ENCODE measurements at places on chromosomes 2 and 18. TPM values are rescaled to one million over a fixed set of nuclear protein-coding genes. Genes with fewer than 3 reads are reported as not detected.

GRCh38 chr18:50734886-50735285 is 84.9 kb downstream of the MRO start:
- no peak for DNase-seq
- no peak overlapping the region for H3K4me3 ChIP-seq
- no peaks in the 10 kb centered on the region for H3K27me3 ChIP-seq
- no peaks in the 10 kb centered on the region for H3K36me3 ChIP-seq

DNA sequence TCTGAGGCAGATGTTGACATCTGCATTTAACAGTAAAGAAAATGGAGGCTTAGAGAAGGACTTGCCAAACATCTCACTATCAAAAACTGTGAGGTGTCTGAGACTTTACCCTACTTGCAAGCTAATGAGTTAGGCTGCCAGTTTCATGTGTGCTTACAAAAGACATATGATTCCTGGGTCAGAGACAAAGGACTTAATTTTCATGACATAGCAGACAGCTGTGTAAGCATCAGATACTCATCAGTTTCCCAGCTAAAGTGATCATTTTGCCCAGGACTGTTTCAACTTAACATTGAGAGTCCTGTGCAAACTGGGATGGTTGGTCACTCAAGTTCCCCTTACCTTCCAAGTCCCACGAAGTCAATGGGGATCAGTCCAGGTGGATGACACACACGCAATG is 18.9 kb upstream of the DAPL1 start:
- no peaks in the 10 kb centered on the region for H3K27me3 ChIP-seq
- no peak overlapping the region for H3K27ac ChIP-seq
- H3K4me3 ChIP-seq, result no peak overlapping the region
- no peaks in the 10 kb centered on the region for H3K36me3 ChIP-seq
- no peak for DNase-seq
- peaks cover 6% of the 10 kb centered on the region for H3K4me1 ChIP-seq

- H3K27ac ChIP-seq, result no peak overlapping the region
- H3K4me1 ChIP-seq, result no peaks in the 10 kb centered on the region
- no peak overlapping the region for H3K4me3 ChIP-seq
- no peaks in the 10 kb centered on the region for H3K27me3 ChIP-seq
These were observed 117.1 kb downstream of the PRKRA start for GRCh38 chr2:178333851-178334250.

Gene AUP1
- 73.0 TPM for total RNA-seq

Gene MERTK
- 29.7 TPM for total RNA-seq

- no peaks in the 10 kb centered on the region for H3K36me3 ChIP-seq
- no peaks in the 10 kb centered on the region for H3K4me1 ChIP-seq
- no peak overlapping the region for H3K27ac ChIP-seq
These were observed 349.6 kb upstream of the CWC22 start for GRCh38 chr2:180356676-180357075.

Gene ADGRF3
- 0.13 TPM for total RNA-seq

Gene NEU2
- not detected for total RNA-seq

GRCh38 chr2:204170411-204170810 is 233.8 kb downstream of the ICOS start:
- no peaks in the 10 kb centered on the region for H3K27me3 ChIP-seq
- H3K4me3 ChIP-seq, result no peak overlapping the region

DNA sequence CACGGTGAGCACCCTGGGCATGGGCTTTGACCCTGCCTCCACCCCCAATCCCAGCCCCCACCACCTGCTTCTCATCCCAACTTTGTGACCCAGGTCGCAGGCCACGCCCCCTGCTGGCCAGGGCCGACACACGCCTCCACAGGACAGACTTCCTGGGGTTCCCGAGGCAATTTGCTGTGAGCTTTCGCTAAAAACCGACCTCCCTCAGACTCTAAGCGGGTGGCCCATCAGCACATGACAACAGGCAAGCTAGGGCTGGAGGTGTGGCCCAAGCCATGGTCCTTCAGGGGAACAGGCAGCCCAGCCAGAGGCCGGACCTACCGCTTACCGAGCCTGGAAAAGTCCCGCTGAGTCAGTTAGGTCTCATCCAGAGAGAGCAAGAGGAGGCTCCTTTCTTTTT is 31.9 kb downstream of the C1QL2 start:
- no peaks in the 10 kb centered on the region for H3K27me3 ChIP-seq
- H3K36me3 ChIP-seq, result no peaks in the 10 kb centered on the region
- H3K4me3 ChIP-seq, result no peak overlapping the region
- no peak for DNase-seq
- H3K4me1 ChIP-seq, result no peaks in the 10 kb centered on the region

DNA sequence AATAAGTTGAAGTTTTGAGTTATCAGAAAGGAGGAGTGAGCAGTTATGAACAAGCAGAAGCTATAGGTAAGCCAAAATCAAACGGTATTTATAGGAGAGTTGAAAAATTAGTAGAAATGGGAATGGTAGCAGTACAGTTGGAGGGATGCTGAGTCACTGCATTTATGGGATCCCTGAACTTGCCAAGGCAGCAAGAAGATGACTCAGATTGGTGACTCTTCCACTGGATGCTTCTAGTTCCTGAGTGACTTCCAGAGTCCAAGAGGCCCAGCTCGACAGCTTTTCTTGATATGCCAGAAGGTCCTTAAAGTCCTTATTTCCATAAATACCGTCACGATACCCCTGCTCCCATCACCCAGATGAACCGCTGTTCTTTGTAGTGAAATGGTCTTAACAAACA is 31.1 kb upstream of the ACTR3 start:
- no peak overlapping the region for H3K4me3 ChIP-seq
- no peak for DNase-seq
- H3K36me3 ChIP-seq, result no peaks in the 10 kb centered on the region

DNA sequence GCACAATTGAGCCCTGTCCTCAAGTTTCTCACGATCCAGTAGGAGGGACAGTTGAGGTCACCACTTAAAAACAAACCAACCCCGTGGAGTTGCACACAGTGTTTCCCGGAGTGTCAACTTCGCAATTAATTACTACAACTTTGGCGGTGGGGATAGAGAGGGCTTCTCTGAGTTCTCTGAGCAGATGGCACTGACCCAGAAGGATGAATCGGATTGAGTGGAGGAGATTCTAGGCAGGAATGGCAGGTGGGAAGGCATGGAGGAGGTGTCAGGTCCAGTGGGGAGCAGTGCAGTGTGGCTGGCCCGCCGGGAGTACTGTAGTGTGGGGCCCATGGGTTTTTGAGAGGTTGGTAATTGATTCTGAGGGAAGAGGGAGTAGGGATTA is 12.0 kb downstream of the SIX3 start:
- DNase-seq, result no peak
- H3K4me3 ChIP-seq, result no peak overlapping the region
- H3K36me3 ChIP-seq, result no peaks in the 10 kb centered on the region
- H3K4me1 ChIP-seq, result no peaks in the 10 kb centered on the region
- H3K27me3 ChIP-seq, result no peaks in the 10 kb centered on the region
- H3K27ac ChIP-seq, result no peak overlapping the region

Gene VAMP5
- 83.8 TPM for total RNA-seq

Gene TXNDC2
- total RNA-seq, result 0.21 TPM

GRCh38 chr2:128466376-128466775 is 147.7 kb upstream of the HS6ST1 start:
- no peak overlapping the region for H3K4me3 ChIP-seq
- H3K36me3 ChIP-seq, result no peaks in the 10 kb centered on the region
- H3K27me3 ChIP-seq, result no peaks in the 10 kb centered on the region

- no peak overlapping the region for H3K4me3 ChIP-seq
- H3K36me3 ChIP-seq, result no peaks in the 10 kb centered on the region
- no peak for DNase-seq
- H3K27ac ChIP-seq, result no peak overlapping the region
- no peaks in the 10 kb centered on the region for H3K27me3 ChIP-seq
- H3K4me1 ChIP-seq, result no peaks in the 10 kb centered on the region
These were observed 350.9 kb downstream of the NUP35 start for GRCh38 chr2:183474912-183475695.

DNA sequence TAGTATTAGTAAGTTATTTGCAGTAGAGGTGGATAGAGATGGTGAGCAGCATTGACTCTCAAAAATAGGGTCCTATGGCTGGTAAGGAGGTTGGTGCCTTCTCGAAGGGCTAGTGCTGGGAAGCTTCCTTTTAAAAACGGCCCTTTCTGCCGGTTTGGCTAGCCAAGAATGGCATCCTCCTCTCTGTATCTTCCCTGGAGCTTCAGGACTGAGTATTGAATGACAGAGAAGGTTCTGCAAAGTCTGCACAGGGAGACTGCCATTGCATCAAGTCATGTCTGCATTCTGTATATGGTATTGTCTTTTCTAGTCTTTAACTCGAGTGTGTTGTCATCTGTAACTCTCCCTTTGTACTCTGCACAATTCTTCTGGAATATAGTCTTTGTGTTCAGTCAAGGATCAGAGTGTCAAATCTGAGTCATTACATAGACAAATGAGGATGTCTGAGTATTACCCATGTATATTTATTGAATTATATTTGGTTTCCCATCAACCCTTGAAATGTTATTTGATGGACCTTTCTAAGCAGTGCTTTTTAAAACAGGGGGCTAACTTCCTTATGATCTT is 1.1 kb downstream of the LDLRAD4 start:
- no peaks in the 10 kb centered on the region for H3K27me3 ChIP-seq
- H3K27ac ChIP-seq, result peak overlapping the region; percentile 75
- peaks cover 3% of the 10 kb centered on the region for H3K4me1 ChIP-seq
- no peak for DNase-seq
- no peaks in the 10 kb centered on the region for H3K36me3 ChIP-seq
- peak overlapping the region; percentile 0 for H3K4me3 ChIP-seq

Gene TTR
- not detected for total RNA-seq

Gene ACVR1C
- total RNA-seq, result 1.1 TPM

DNA sequence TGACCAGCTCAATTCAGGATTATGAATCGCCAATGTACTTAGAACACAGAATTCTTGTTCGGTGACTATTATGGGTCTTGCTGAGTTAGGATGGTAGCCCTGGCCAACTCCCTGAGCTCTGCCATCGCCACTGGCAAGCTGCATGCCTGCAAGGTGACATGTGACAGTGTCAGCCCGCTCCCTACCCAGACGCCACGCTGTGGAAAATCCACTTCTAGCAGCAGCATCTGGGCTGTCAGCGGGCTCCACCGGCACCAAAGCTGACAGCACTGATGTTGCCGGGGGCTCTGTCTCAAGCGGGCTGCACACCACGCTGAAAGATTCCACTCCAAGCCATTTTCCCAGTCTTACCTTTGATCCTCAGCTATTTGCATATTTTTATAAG is 100.7 kb downstream of the MYT1L start:
- H3K4me3 ChIP-seq, result no peak overlapping the region
- H3K4me1 ChIP-seq, result no peaks in the 10 kb centered on the region

GRCh38 chr18:36843784-36844183 is 14.9 kb downstream of the KIAA1328 start:
- no peaks in the 10 kb centered on the region for H3K27me3 ChIP-seq
- no peak for DNase-seq
- no peak overlapping the region for H3K27ac ChIP-seq
- H3K4me1 ChIP-seq, result no peaks in the 10 kb centered on the region
- no peak overlapping the region for H3K4me3 ChIP-seq

DNA sequence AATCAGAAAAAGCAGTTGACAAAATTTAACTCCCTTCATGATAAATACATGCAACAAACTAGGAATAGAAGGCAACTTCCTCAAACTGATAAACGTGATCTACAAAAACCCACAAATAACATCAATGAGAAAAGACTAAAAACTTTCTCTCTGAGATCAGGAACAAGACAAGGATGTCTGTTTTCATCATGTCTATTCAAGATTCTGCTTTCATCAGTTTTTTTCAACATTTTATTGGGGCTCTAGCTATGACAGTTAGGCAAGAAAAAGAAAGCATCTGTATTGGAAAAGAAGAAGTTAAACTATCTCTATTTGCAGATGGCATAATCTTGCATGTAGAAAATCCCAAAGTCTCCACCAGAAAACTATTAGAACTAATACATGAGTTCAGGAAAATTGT is 12.3 kb upstream of the CHST10 start:
- no peak overlapping the region for H3K4me3 ChIP-seq
- H3K4me1 ChIP-seq, result no peaks in the 10 kb centered on the region
- H3K27me3 ChIP-seq, result no peaks in the 10 kb centered on the region
- H3K27ac ChIP-seq, result no peak overlapping the region
- no peaks in the 10 kb centered on the region for H3K36me3 ChIP-seq

DNA sequence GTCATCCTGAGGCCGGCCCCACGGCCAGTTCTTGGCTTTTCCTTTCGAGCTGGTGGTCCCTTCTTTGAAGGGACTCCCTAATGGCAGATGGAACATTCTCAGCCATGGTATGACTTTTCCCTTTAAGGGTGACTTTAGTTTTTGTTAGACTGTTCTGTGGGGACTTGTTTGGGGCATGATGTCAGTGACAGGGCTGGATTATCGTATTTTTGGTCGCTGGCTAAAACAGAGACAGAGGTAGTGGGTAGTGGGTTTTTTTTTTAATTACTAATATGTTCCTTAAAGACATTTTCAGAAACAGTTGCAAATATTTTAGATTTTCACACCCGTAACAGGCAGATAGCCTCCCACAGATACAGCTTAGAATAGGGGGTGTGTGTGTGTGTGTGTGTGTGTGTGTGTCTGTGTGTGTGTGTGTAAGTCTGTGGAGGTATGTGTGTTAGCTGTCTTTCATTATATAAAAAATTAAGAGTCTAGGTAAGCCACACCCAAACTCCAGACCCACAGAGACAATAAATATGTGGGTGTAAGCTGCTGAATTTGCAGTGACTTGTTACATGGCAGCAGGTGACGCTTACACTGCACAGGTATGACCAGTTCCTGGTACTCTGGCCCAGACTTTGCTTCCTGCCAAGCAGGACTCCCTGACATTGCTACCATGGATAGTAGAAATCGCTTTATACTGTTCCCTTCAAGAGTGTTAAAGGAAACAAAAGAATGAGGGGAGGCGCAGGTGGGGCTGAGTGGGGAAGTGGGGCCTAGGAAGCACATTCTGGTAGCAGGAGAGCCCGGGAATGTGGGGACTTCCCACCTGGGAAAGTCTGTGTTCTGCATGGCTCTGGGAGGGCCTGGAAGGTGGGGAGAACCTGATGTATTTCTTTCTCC is 20.9 kb downstream of the NCK2 start:
- H3K4me3 ChIP-seq, result no peak overlapping the region
- H3K36me3 ChIP-seq, result no peaks in the 10 kb centered on the region
- H3K27ac ChIP-seq, result no peak overlapping the region
- H3K27me3 ChIP-seq, result no peaks in the 10 kb centered on the region
- H3K4me1 ChIP-seq, result no peaks in the 10 kb centered on the region

DNA sequence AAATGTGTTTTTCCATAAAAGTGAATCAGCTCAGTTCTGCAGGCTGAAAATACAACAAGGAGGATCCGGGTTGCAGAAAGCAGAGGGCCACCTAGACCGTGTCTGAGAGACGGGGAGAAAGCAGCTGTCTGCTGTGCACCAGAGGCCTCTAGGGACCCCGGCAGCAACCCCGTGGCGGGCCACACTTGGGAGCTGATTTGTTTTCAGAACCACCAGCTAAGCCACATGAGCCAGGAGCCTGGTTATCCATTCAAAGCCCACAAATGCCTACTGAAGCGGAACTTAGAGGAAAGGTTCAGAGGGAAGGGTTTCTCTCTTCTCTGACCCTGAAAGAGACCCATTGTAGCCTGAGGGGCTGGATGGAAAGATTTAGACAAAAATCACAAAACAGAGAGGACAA is 28.4 kb upstream of the ID2 start:
- peak; percentile 34 for DNase-seq
- no peaks in the 10 kb centered on the region for H3K4me1 ChIP-seq
- H3K27me3 ChIP-seq, result no peaks in the 10 kb centered on the region
- no peaks in the 10 kb centered on the region for H3K36me3 ChIP-seq
- H3K4me3 ChIP-seq, result no peak overlapping the region
- H3K27ac ChIP-seq, result no peak overlapping the region

- H3K4me3 ChIP-seq, result no peak overlapping the region
- no peaks in the 10 kb centered on the region for H3K36me3 ChIP-seq
- H3K27ac ChIP-seq, result no peak overlapping the region
- H3K4me1 ChIP-seq, result no peaks in the 10 kb centered on the region
- no peak for DNase-seq
These were observed 116.7 kb upstream of the COPS8 start for GRCh38 chr2:236968880-236969534.

- DNase-seq, result peak; percentile 57
- H3K27me3 ChIP-seq, result no peaks in the 10 kb centered on the region
- H3K27ac ChIP-seq, result no peak overlapping the region
- H3K4me3 ChIP-seq, result no peak overlapping the region
- no peaks in the 10 kb centered on the region for H3K4me1 ChIP-seq
These were observed 8.4 kb upstream of the KCNG2 start for GRCh38 chr18:79789091-79789891.

Gene DPP4
- 3.5 TPM for total RNA-seq

Measured in aorta (tissue), 5 donors.